ENCODE measurements at places on chromosomes 2 and 18. TPM values are rescaled to one million over a fixed set of nuclear protein-coding genes. Genes with fewer than 3 reads are reported as not detected.

GRCh38 chr2:17935242-17935885 lies 56.9 kb downstream of the KCNS3 start:
- no peak for DNase-seq

DNA sequence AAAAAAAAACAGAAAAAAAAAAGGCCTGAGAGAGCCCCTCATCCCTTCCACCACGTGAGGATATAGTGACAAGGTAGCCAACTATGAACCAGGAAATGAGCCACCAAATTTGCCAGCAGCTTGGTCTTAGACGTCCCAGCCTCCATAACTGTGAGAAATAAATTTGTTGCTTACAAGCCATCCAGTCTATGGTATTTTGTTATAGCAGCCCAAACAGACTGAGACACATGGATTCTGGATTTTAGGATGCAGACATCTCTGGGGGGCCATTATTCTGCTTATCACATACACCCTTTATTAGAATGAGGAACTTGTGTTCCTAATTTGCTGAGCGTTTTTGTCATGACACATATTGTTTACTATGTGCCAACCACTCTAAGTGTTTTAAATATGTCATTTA lies 5.4 kb upstream of the YIPF4 start:
- DNase-seq, result no peak

Gene HNMT
- 0.36 TPM for total RNA-seq

- no peak for DNase-seq
These were observed 21.7 kb upstream of the APCDD1 start for GRCh38 chr18:10432781-10433180.

Gene EVA1A
- 71.1 TPM for total RNA-seq

DNA sequence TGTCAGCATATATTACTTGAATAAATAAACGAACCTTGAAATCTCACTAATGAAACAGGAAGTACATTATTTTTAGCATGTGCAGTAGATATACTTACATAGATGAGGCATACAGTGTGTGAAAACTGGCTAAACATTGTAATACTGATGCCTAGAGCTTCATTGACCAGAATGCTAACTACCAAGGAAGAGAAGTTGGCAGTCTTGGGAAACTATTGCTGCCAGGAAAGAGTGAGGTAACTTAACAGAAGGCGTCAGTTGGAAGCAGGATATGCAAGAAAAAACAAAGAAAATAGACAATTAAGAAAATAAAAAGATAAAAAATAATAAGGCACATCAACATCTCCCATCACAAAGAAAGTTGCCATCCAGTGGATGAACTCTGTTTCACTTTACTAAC lies 963.0 kb downstream of the TDRD15 start:
- DNase-seq, result no peak

Gene GAL3ST2
- not detected for total RNA-seq

DNA sequence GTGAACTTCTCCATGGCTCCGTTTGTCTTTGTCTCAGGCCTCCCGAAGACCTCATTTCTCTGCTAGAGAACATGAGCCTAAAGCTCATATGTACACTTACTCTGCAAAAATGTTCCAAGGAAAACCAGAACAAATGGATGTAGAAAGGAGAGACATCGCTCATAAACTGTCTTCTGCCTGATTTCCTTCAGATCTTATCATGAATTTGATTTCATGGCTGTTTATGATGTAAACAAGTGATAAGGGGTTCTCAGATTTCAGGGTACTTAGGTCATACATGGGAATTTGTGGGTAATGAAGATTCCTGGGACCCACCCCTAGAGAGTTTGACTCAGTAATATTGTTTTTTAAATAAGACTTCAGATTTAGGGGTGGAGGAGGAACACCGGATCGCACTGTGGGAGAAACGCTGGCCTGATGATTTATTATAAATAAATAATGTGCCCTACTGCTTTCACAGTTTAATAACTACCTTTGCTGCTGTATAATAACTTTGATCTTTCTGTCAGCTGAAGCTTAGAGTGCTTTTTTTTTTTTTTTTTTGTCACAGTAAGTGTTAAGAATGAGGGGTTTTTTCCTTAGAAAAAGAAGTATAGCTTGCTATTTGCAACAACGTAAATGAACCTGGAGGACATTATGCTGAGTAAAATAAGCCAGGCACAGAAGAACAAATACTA lies 14.9 kb downstream of the AOX1 start:
- DNase-seq, result peak; percentile 65

- no peak for DNase-seq
These were observed 57.2 kb downstream of the PDCL3 start for GRCh38 chr2:100619951-100620350.

- no peak for DNase-seq
These were observed 366.6 kb downstream of the FSIP2 start for GRCh38 chr2:186105016-186105724.

GRCh38 chr2:231339316-231339715 lies 56.2 kb upstream of the B3GNT7 start:
- DNase-seq, result no peak

- DNase-seq, result no peak
These were observed 107.7 kb upstream of the ATP8B1 start for GRCh38 chr18:57910817-57911216.

- DNase-seq, result no peak
These were observed 39.0 kb downstream of the KIAA2012 start for GRCh38 chr2:202112041-202112440.

Gene MAPRE2
- 20.5 TPM for total RNA-seq

DNA sequence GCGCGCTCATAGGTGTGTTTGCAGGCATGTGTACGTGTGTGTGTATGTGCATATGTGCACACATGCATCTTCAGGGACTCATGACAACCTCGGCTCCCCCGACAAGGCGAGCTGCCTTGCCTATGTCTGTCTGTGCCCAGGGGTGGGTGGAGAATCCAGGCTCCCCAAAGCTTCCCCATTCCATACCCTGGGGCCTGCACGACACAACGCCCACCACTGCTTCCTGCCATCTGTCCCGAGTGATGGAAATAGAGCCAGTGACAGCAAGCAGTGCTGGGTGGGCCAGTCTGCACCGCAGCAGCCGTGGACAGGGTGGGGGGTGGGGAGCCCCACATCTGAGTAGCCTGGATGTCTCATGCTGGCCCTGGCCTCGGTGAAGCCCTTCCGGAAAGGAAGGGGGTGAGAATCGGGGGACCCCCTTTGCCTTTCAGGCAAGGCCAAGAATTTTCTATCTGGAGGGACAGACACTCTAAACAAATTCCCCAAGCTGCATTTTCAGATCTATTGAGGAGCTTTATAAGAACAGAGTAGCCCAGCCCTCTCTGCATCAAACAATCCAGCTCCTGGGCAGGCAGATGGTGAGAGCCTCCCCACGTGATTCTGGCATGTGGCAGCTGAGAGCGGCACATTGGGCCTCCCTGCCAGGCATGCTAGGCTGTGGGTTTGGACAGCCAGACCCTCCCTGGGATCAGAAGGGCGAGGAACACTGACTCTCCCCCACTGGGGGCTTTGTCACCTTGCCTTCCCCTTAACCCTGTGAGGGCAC lies 4.9 kb downstream of the KCNIP3 start:
- no peak for DNase-seq

DNA sequence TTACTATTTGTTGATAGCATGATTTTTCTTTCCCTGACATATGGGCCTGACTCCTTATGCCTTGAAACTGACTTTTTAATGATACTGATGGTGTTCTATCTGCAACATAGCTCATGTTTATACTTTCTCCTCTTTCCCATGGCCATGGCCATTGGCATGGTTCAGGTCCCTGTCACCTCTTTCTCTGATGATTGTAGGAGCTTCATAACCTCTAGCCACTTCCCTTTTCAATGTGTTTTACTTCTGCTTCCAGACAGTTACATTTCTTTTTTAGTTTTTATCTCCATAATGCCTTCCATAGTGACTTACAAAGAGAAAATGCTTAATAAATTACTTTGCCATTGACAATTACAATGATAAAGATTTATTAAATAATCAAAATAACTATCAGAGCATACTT lies 177.9 kb upstream of the SETBP1 start:
- DNase-seq, result no peak

DNA sequence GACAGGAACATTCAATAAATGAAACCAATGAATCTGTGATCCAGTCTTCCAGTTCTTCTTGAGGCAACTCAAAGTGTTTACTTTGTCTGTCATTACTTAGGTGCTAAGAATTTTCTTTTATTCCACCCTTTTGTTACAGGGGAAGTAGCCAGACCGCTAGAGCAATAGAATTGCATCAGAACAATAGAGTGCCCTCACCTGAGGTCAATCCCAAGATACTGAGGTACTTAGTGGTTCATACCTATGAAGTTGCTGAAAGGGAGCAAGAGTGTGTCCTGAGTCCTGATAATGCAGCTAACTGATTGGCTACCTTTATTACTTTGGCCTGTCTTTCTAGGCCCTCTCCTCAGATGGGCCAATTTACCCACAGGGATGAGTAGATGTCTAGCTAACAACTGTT lies 359.4 kb upstream of the KCNH7 start:
- DNase-seq, result no peak

DNA sequence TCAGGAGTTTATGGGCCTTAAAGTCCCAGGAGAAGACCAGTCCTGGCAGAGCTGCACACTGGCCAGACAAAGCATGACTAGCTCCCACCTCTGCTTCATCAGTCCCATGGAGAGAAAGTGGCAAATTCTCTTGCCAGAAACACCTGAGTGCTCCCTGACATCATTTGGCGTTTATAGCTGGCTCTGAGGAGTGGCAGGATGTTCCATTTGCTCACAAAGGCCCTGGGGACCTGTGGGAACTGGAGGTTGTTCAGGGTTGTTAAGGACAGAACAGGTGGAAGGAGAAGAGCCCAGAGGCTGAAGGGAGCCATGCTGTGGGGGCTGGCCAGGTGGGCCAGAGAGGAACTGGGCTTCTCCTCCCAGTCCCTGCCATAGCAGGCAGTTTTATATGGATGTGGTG lies 56.1 kb downstream of the RPL37A start:
- DNase-seq, result no peak

GRCh38 chr2:201139836-201140604 lies 24.1 kb downstream of the CFLAR start:
- DNase-seq, result no peak

GRCh38 chr2:105278654-105279053 lies 37.1 kb downstream of the GPR45 start:
- no peak for DNase-seq

- peak; percentile 26 for DNase-seq
These were observed 76.8 kb downstream of the ALPK2 start for GRCh38 chr18:58552057-58552461.

All from HFFc6 (cell line).